BE2C (cell line): ENCODE measurements at places on chromosomes 4 and X.

DNA sequence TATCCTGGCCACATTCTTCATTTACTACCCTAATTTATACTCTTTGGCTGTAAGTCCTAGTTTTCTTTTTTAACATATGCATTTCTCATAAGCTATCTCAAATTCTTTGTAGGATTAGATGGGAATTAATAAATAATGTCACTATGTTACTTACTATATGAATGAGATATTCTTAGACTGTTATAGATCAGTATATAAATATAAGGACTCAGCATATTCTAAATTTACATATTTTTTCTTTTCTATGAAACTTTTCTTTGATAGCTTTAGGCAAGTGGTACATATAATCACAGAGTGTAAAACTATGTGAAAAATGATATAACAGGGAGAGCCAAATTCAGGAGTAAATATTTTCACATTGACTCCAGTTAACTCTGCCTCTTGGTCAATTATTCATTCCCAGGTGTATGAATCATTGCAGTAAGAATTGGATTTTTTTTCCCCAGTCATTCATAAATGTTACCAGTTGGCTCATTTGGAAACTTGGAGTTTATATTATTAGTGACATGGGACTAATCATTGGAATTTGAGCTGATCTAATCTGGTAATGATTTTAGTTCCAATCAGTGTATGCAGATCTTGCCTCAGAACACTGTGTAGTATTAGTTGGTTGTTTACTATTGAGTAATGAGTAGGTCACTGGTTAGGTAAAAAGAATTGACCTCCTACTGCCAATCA lies 25.3 kb downstream of the FHIP1A start:
- no peak for DNase-seq

DNA sequence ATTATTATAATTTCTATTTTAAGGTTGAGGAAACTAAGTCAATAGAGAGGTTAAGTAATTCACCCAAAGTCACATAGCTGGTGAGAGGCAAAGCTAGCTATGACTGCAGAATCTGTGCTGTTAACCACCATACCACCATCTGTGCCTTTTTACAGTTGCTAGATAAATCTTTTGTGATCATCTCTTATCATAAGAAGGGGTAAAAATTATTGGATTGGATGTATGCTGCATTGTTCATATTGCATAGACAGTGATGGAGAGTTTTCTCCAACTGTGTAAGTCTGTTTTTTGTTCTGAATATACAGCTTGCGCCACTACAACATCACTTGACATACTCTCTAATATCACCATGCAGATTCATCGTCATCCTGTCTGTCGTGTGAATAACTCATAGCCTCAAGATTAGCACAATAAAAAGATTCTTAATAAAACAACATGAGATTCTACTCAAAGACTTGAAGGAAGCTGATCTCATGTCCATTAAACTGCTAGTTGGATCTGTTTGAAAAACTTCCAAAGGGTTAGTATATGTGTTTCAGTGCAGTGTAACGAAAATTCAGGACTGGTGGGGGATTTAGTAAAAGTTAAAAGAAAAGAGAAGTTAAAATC lies 495.9 kb downstream of the SPRY1 start:
- DNase-seq = no peak

- no peak for DNase-seq
Measured at GRCh38 chr4:188053302-188053701, 56.1 kb downstream of the TRIML2 start.

DNA sequence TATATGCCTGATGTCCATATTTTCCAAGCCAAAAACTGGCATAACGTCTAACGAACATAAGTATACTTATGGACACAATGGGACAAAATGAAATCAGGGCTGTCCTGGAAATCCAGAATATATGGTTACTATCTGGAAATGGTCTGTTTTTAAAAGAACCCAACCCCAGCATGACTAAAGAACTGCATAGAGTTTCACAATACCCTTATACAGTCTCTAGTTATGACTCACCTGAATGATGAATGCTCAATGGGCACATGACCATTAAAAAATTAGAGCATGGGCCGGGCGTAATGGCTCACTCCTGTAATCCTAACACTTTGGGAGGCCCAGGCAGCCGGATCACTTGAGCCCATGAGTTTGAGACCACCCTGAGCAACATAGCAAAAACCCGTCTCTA lies 31.8 kb downstream of the AMMECR1 start:
- DNase-seq = no peak

DNA sequence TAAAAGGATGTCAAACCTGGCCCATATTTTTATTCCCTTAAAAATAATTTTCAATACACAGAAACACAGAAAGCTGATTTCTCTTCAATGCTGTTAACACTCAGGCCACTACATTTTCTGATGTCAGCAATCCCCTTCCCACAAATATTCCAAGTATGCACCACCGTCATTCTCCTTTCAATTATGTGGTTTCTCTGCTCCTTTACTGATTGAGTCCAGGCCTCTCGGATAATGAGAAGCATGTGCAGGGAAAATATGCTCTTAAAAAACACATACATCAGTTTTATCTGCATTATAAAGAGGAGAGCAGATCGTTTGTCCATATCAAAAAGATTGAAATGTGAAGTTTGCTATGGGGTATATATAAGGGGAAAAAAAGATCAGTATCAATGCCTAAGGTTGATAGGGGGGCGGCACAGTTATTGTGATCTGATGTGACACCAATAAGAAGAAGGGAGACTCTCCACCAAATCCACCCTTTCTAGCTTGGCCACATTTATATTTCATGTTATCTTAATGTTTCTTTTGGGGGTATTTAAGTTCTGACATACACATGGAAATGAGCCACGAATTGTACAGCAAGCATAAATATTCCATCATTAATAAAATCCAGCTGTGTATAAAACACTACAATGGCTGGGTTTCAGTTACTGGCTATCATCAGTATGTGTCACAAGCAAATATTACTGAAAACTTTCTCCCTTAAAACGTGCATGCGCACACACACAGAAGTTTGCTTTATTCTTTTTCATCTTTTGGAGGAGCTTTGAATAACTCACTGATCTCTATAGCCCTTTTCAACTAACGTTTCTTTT lies 6.4 kb downstream of the AMOT start:
- DNase-seq = no peak

DNA sequence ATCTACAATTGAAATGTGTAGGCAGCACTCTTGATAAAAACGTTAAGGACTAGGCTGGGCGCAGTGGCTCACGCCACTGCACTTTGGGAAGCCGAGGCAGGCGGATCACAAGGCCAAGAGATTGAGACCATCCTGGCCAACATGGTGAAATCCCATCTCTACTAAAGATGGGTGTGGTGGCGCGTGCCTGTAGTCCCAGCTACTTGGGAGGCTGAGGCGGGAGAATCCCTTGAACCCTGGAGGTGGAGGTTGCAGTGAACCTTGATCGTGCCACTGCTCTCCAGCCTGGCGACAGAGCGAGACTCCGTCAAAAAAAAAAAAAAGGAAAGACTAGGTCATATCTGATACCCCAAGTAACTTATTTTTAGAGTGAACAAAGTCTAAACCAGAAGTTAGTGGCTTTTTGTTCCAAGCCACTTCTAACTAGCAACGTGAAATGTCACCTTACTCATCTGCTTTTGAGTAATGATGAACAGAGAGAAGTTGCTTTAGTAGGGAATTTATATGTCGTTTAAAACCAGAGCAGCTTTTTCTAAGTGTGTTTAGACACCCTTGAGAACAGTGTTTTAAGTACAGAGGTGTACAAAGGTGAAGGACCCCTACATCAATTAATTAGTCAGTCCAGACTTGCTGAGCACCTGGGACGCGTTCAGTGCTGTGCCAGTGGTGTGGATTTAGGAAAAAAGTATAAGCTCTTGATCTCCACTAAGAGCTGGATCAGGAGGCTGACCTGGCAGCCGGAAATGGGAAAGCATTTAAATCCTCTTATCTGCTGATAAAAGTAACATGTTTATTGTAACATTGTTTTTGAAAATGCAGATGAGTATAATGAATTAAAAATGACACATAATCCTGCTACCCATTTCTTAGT lies 23.5 kb downstream of the SPRY1 start:
- DNase-seq = no peak

GRCh38 chr4:26899991-26900390 lies 39.4 kb downstream of the STIM2 start:
- DNase-seq = no peak
